Stimulated activated CD8-positive, alpha-beta memory T cell treated with anti-CD3 and anti-CD28 coated beads, Interleukin-7, amount 100 ng/mL, for 4 hours (primary cell): ENCODE measurements at places on chromosomes 6 and 20.

GRCh38 chr6:49915035-49915434 is 48.7 kb upstream of the CRISP1 start:
- no peak for DNase-seq

- DNase-seq: peak; percentile 24
Measured at GRCh38 chr6:107657755-107658461, 166.2 kb downstream of the SCML4 start.

DNA sequence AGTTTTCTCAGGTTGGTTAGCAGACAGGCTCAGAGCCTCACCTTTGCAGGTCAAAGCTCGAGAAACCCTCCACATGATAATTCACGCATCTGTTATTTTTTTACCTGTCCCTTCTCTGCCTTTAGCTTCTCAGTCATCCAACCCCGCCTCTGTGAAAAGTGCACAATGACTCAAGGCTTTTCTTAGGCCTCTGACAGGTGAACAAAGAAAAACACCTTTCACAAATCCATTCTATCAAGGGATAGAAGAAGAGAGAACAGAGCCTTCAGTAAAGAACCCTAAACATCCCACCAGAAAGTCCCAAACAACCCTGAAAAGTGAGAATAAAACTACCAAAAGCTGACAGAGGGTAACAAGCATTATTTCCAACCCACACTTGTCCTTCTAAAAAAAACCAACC is 178.2 kb downstream of the GJA10 start:
- DNase-seq: no peak

DNA sequence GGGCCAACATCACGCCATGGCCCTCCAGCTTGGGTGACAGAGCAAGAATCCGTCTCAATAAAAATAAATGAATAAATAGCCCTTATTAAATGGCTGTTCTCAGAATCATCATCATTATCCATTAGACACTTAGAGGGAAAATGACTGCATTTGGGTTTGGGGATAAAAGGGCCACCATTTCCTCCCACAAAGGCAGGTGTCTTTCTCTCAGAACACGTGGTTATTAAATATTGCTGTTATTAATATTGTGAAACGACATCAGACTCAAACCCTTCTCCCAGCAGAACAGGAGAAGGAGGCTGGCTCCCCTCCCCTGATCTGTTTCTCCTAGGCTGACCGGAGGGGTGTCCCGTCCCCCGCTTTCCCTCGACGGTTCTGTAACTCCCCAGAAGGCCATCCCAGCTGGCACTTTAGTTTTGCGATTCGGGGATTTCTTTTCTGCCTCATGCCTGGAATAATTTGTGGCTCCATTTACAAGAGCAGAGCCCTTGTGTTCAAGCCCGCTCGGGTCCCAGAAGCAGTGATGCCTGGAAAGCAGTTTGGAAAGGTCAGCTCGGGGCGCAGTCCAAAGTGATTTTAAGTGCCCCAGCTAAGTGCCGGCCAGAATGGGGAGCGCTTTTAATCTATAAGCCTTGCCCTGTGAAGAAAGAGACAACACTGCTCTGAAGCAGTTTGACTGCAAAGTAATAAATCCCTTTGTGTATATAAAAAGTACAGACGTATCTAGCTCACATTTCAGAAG is 41.9 kb downstream of the EYA2 start:
- no peak for DNase-seq

GRCh38 chr20:60223174-60223573 is 265.0 kb downstream of the CDH26 start:
- no peak for DNase-seq

DNA sequence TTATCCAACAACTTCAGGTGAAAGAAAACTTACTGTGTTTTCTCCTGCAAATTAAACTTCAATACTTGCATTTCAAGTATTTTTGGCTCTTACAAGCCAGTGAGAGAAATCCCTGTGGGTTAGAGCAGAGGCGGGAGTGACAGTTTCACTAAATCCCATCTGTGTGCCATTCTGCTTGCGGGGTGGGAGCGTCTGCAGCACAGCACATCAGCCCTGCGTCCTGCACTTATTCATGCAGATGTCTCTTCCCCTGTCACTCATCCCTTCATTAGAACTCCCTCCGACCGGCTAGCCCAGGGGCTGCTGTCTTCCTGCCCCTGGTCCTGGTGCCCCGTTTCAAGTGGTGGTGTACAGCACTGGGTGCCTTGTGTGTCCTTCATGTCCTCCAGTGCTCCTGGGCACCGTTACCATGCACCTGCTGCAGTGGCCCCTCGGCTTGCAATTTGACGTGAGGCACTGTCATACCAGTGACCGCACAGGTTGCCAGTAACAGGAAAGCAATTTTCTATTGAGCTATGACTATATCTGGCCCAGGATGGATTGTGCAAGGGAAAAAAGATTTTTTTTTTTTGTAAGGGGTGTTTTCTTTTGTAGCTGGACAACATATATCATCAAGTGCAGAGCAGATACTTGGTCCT is 59.4 kb downstream of the INSM1 start:
- no peak for DNase-seq

- no peak for DNase-seq
Measured at GRCh38 chr6:132812255-132812732, 2.1 kb upstream of the RPS12 start.

DNA sequence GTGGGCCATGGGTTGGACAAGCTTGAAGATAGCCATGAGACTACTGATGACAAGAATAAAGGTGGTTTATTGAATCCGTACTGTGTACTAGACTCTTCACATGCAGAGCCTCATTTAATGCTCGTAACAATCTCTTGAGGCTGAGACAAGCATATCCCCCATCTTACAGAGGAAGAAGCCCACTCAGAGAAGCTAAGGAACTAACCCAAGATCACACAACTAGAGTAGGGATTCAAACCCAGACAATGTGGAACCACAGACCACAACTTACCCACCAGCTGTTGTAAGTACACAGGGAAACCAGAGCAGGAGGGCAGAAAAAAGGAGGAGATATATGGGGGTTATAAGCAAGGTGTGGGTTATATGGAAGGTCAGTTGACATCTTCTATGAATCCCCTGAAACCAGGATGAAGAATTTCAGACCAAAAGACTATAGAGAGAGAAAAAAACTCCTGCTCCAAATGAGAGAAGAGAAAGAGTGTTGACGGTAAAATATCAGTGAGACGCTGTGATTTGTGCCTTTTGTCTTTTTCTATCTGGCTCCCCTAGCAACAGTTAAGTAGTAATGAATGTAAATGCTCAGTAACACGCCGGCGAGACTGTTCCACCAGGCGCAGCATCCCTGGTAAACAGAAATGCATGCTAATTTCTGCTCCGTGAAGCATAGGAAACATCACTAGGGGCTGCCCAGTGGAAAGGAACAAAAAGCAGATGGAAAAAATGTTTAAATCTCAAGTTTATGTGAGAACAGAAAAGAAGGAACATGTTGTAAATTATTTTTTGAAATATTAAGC is 80.1 kb upstream of the SLC22A16 start:
- no peak for DNase-seq

- no peak for DNase-seq
Measured at GRCh38 chr6:20479060-20479459, 55.2 kb upstream of the CDKAL1 start.

GRCh38 chr6:91341473-91341872 is 754.6 kb upstream of the MAP3K7 start:
- no peak for DNase-seq

DNA sequence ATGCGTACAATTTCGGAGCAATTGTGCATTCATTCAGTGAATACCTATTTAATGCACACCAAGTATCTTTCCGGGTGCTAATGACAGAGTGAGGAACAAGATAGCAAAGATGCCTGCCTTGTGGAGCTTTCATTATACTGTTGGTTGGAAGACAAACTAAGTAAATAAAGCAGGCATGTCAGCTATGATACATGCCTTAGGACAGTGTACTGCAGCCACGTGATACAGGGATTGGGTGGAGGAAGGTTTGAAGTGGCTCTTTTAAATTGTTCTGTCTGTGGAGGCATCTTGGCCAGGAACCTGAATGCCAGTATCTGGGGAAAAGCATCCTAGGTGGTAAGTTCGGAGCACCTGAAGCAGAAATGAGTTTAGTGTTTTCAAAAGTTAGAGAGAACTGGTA is 3.0 kb upstream of the OTOR start:
- no peak for DNase-seq

DNA sequence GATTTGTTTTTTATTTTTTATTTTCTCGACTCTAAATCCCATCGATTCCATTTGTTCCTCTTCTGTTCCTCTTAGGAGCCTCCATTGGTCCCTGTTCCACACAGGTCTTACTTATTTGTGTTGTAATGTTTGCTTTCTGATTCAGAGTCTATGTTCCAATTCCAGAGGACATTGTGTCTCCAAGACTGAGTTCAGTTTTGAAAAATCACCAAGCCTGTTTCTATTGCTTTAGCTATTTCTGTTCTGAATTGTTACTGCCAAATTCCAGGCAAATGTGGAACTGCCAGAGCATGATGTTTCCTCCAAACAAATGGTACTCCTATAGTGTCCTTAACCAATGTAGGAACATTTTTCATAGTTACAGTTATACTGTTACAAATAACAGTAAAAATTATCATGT is 270.9 kb upstream of the SPTLC3 start:
- DNase-seq: no peak

GRCh38 chr6:81997090-81997926 is 244.8 kb upstream of the TENT5A start:
- DNase-seq: no peak

- DNase-seq: no peak
Measured at GRCh38 chr6:113695516-113695915, 161.6 kb upstream of the MARCKS start.

DNA sequence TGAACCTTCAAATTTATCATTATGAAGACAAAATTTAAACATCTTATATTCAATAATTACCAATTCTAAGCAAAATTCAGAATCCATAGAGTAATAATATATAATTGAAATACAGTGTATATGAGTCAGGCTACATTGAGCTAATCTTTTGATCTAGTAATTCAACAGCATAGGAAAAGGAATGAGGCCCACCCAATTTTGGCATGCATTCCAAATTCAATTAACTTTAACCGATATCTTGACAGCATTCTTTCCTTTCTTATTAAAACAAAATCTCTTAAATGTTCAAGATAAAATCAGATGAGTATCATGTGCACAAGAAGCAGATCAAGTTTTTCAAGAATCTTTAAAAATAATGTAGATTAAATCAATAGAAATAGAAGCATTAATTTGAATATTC is 132.9 kb upstream of the QKI start:
- no peak for DNase-seq

DNA sequence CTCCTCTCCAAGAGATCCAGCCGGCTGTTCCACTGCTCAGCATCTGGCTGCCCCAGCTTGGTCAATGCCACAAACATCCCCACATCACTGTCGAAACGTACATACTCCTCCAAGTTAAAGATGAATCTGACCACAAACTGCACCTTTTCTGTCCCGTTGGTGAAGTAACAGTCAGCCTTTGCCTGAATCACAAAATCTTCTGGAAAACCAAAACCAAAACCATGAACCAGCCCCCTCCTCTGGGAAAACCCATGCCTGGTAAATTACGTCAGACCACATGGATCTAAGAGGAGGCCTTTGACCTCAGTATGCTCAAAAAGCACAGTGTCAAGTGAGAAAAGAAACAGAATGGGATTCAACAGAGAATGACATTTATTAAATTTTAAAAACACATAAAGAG is 1.7 kb downstream of the HLA-DOB start:
- DNase-seq: no peak
